ENCODE measurements at places on chromosomes 16 and 17.

- DNase-seq: no peak
Observed at GRCh38 chr16:1065469-1066128, 6.9 kb upstream of the SSTR5 start.

DNA sequence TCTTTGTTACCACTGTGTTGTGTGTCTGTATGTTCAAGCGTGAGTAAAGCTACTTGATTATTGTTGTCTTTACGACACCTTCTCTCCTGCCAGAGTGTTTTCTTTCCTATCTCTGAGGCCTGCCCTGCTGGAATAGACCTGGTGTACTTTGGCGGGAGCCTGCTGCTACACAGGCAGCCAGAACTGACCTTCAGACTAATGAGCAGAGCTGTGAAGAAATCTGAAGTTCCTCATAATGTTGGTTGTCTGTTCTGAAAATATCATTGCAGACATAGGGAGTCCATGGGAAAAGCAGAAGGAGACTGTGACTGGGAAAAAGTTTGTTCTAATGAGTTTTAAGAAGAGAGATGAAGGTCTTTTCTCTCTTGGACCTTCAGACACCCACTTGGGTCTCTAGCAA, 9.8 kb downstream of the RHOT1 start:
- no peak for DNase-seq

GRCh38 chr17:65583921-65584603, 22.6 kb upstream of the AXIN2 start:
- no peak for DNase-seq

- peak; percentile 51 for DNase-seq
Observed at GRCh38 chr17:36608794-36609497, 7.6 kb downstream of the MRM1 start.

GRCh38 chr16:31428279-31428597, at the start of gene COX6A2:
COX6A2 (minus strand) TSS chr16:31428360; CDS start chr16:31428325, 35 bp downstream.
- no peak for DNase-seq

GRCh38 chr16:26645614-26646013, 421.1 kb upstream of the C16orf82 start:
- DNase-seq: no peak

DNA sequence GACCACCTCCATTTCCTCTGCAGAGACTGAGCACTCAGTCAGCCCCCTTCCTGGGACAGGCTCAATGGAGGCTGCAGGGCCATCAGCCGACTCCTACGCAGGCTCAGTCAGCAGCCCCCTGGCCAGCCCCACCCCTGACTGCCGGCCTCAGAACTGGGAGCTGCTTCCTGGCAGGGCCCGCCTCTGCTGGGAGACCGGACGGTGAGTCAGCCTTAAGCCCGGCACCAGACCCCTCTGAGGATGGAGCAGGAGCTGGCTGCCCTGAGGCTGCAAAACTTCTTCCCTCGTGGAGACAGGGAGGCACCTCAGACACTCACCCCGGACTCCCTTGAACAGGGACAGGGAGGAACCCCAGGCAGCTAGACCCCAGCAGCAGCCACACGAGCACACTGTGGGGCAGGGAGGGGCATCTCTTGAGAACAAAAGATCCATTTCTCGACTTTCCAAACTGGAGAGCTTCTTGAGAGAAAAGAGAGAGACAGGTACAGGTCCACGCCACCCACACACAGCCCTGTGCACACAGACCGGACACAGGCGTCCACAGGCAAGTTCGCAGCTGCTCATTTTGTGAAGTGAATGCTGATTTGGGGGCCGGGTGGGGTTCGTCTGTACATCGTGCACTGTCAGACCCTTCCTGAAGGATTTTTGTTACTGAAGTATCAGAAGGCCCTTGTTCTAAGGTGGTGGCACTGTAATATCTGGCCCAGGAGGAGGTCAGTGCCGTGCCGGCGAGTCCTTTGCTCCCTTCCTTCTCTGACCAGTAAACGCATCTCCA, 1.3 kb upstream of the TUBB3 start:
- DNase-seq: no peak

- DNase-seq: no peak
Observed at GRCh38 chr17:75094871-75095399, 7.2 kb downstream of the SLC16A5 start.

GRCh38 chr16:2791174-2791573, 3.8 kb upstream of the PRSS33 start:
- DNase-seq: no peak

- no peak for DNase-seq
Observed at GRCh38 chr16:55257966-55258613, 65.9 kb upstream of the IRX6 start.

DNA sequence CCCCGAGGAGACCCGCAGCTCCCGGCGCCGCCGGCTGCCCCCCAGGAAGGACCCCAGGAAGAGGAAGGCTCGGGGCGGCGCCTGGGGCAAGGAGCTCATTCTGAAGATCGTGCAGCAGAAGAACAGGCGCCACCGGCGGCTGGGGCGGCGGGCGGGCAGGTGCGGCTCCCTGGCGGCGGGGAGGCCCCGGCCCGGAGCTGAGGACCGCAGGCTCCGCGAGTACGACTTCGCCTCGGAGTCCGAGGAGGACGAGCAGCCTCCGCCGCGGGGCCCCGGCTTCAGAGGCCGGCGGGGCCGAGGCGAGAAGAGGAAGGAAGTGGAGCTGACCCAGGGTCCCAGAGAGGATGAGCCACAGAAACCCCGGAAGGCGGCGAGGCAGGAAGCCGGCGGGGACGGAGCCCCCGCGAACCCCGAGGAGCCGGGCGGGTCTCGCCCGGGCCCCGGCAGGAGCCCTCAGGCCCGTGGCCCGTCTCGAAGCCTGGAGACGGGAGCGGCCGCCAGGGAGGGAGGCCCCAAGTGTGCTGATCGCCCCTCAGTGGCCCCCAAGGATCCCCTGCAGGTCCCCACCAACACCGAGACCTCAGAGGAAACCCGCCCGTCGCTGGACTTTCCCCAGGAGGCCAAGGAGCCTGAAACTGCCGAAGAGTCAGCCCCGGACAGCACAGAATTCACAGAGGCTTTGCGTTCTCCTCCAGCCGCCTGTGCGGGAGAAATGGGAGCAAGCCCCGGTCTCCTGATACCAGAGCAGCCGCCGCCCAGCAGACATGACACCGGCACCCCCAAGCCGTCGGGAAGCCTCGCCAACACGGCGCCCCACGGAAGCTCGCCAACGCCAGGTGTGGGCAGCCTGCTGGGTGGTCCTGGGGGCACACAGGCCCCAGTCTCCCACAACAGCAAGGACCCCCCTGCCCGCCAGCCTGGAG, 22.3 kb upstream of the ZFPM1 start:
- DNase-seq: no peak

DNA sequence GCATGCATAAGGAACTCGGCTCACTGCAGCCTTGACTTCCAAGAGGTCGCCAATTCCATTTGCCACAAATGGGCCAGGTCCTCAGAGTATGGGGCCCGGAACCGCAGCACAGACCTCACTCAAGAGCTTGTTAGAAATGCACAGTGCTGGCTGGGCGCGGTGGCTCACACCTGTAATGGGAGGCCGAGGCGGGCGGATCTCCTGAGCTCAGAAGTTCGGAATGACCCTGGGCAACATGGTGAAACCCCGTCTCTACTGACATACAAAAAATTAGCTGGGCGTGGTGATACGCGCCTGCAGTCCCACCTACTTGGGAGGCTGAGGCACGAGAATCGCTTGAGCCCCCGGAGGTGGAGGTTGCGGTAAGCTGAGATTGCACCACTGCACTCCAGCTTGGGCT, 19.6 kb upstream of the N4BP1 start:
- no peak for DNase-seq

GRCh38 chr16:57043248-57043647, 49.1 kb upstream of the CPNE2 start:
- DNase-seq: no peak

GRCh38 chr17:4607261-4607741, 23.0 kb downstream of the SMTNL2 start:
- no peak for DNase-seq

GRCh38 chr17:56540836-56541235, 52.7 kb upstream of the NOG start:
- DNase-seq: no peak

DNA sequence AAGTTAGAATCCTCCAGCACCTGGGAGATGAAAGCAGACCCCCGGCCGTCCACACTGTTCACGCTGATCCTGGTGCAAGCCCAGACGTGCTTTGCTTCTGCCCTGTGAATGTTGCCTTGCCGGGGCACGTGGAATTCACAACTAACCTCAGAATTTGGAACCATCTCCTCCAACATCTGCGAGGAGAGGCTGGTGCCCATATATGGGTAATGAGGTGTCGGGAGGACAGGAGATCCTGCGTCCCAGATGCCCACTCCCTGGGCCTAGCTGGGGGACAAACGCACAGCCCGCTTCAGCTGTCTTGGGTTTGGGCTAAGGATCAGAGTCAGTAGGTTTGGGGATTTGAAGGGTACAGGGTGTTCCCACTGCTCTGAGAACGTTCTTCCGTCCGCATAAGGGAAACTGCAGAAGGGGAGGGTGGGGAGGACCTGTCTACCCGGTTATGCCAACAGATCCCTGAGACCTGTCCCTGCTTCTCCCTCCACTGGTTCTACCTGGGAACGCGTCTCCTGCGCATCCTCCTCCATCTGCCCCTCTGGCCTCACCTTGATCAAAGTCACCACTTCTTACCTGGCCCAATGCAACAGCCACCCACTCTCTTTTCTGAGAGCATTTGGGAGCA, 14.1 kb downstream of the PPL start:
- DNase-seq: no peak
